ENCODE measurements at places on chromosomes 4 and X.

- no peak for DNase-seq
These were observed 5.4 kb upstream of the BBS7 start for GRCh38 chr4:121875652-121876051.

DNA sequence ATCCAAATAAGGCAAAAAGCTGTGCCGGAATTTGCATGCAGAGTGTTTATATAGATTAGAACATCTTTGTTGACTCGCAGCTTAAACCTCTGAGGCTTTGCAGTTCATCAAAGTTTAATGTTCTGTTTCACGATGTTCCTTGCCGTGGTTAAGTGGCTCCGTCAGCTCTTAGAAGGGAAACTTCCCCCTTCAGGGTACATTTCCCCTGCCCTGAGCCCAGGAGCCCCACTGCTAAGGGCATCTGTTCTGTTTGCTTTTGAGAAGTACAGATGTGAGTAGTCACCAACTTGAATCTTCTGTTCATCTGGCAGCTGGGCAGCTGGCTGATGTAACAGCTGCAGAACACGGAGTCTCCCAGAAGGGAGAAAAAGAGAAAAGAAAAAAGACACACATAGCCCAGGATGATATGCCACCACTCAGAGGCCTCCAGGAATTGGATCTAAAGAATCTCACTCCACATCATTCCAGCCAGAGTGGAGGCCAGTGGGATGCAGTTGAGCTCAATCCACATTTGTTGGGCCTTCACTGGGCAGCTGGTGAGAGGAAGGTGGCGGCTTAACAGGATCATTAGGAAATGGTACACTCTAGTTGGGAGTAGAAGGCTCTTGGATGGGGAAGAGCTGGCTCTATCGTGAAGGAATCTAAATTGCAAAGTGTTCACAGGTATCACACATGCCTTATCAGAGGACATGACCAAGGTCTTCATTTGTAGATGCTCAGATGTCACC lies 178.7 kb upstream of the RBPJ start:
- no peak for DNase-seq

- no peak for DNase-seq
These were observed 1037.4 kb upstream of the PABPC4L start for GRCh38 chr4:135238940-135239339.

GRCh38 chr4:3862640-3863420 lies 96.6 kb downstream of the ADRA2C start:
- no peak for DNase-seq

DNA sequence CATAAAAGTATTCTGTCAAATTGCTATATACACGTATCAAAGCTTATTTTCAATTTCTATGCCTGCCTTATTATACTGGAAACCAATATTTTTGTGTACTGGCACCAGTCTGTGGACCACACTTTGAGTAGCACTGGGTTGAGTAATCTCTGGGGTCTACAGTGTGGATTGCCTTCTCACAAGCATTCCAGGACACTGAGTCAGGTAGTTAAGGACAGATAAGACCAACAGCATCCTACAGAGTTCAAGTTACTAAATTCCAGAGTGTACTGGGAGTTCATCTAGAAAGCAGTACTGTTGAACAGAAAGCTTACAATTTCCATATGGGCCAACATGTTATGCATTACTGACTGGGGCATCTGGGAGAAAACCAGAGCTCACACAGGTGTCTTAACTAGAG lies 61.8 kb downstream of the VMA21 start:
- no peak for DNase-seq

DNA sequence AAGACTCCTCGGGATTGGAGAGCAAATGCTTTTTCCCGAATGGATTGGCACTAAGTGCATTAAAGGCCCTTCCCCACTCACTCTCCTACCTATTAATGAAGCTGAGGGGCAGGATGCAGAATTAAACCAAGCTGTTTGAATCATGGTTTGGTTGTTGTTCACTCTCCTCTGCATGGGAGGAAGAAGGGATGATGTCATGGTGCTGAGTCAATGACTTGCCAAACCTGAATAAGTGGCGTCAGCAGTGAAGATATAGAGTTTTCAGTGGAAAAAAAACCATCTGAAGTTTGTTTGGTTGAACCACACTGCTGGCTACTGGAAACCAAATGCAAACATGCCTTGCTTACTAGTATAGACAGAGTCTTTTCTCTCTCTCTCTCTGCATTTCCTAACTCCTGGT lies 19.8 kb upstream of the ZXDA start:
- no peak for DNase-seq

DNA sequence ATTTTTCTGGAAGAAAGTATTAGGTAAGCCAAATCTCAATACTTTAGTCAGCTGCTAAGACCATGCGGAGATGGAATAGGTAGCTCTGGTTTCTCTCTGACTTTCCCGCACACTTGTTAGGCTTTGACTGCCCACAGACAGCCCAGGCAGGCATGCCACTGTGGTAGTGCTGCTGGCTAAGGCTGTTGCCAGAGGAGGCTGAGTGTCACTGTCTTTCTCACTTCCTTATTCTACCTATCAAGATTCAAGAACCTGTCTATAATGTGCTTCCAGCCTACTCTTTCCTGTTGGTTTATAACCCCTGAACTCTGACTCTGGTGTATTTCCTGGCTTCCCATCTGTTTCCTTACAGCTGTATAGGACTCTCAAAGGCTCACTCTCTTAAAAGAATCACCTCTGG lies 81.8 kb upstream of the TRPC5 start:
- no peak for DNase-seq

- DNase-seq = no peak
These were observed 203.5 kb upstream of the RPL34 start for GRCh38 chr4:108416831-108417230.

GRCh38 chrX:56783450-56783831 lies 54.4 kb downstream of the NBDY start:
- no peak for DNase-seq

DNA sequence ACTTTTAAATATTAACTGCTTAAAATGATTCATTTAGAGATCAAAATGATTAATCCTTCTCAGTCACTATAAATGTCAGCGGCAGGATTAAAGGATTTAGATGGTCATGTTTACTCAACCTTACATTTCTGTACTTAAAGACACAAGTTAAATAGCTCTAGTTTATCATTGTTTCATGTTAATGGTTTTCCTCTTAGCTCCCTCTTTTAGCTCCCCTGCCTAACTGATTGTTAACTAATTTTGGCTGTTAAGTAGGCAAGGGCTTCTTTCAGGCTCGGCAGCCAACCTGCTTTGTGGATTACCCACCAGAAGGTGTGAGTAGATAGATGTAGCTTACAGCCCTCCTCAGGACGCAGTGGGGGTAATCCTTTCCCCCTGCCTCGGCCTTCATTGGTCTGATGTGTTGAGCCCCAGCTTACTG lies 96.0 kb downstream of the TENM3 start:
- no peak for DNase-seq

DNA sequence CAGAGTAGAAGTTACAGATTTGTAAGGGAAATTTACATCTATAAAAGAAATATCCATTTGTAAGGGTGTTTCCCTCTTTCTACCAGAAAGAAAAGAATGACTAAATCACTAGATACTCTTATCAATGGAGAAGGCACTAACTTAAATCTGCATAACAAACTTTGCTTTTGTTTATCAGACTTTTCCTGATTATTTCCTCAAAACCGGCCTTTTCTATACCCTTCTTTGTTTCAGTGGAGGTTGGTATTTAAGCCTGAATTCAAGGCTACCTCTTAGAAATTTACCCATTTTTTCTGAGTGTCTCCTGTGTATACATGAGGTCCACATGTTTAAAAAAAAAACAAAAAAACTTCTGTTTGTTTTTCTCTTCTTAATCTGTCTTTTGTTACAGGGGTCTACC lies 80.4 kb upstream of the GRPR start:
- DNase-seq = no peak

DNA sequence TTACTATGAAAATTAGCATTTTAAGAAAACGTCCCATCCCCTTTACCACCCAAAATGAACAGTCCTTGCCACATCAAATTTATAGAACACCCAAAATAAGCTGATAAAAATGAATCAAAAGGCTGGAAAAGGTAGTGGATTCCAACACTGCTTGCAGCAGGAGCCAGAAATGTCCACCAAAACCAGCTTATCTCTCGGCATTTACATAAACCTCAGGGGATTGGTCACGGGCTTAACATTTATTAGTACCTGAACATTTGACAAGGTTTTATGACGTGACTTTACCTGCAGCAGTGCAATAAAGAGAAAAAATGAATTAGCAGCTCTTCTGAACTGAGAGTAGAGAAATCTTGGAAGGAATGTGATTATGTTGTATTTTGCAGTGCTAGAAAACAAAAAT lies 31.6 kb downstream of the ATP8A1 start:
- no peak for DNase-seq
